ENCODE measurements at places on chromosomes 7 and 10.

GRCh38 chr10:96858706-96859050, 26.6 kb downstream of the LCOR start:
- no peak for DNase-seq

DNA sequence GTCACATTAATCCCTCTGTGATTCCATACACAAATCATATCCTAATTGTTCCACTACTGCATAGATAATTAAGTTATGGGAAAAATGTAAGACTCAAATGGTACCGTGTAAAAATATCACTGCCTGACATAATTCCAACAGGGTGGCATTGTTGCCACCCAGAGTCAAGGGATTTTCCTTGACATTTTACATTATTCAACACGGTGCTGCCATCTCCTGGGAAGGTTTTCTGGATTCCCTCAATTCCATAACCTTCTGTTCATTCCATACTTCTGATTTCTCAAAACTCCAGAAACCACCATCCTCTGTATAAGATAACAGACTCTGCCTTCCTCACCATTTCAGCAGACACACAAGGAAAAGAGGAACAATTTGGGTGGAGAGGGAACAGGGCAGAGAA, 495.9 kb downstream of the XPNPEP1 start:
- DNase-seq: no peak

DNA sequence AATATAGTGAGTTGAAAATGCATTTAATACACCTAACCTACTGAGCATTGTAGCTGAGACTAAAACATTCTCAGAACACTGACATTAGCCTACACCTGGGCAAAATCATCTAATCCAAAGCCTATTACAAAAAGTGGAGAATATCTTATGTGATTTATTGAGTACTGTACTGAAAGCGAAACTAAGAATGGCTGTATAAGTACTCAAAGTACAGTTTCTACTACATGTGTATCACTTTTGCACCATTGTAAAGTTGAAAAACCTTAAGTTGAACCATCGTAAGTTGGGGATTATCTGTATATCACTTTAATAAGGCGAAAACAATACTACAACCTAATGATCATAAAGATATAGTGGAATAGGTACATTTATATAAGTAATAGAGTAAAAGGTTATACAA, 45.4 kb upstream of the GRB10 start:
- no peak for DNase-seq

DNA sequence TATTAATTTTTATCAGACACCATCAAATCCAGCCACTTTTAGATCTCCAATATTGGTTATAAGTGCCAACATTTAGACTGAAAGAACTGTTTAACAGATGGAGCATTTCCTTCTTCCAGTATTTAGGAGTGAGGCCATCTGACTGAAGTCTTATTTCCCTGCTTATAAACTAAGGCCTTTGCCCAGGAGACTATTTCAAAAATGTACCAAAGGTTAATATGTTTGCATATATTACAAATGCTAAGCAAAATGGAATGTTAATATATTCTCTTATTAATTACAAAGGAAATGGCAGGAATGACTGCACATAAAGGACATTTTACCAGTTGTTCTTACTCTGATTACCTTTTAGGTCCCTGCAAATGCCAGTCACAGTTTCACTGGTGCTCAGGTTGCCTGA, 238.9 kb upstream of the PLXNA4 start:
- DNase-seq: no peak

DNA sequence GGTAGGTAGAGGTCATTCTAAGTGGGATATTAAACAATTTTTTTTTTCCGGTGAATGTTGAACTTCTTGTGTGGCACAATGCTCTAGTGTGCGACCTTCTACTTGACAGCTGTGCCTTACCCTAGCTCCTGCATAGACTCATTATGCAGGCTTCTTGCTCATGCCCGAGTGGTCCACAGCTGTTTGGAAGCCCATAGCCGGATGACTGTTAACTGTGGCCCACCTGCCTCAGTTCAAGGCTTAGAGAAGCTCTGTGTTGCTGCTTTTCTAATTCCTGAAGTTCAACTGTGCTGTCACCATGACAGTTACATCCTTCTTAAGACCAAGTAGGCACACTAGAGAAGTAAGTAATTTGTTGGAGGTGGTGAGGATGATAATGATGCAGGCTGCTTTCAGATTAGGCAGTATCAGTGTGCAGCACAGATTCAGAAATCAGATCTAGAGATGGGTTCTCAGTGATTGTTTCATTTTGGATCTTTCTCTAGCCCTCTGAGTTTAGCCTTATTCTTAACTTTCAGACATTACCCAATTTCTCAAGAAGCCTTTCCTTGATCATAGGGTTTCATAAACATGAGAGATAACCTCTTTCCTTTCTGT, 278.4 kb downstream of the PHF14 start:
- DNase-seq: no peak

DNA sequence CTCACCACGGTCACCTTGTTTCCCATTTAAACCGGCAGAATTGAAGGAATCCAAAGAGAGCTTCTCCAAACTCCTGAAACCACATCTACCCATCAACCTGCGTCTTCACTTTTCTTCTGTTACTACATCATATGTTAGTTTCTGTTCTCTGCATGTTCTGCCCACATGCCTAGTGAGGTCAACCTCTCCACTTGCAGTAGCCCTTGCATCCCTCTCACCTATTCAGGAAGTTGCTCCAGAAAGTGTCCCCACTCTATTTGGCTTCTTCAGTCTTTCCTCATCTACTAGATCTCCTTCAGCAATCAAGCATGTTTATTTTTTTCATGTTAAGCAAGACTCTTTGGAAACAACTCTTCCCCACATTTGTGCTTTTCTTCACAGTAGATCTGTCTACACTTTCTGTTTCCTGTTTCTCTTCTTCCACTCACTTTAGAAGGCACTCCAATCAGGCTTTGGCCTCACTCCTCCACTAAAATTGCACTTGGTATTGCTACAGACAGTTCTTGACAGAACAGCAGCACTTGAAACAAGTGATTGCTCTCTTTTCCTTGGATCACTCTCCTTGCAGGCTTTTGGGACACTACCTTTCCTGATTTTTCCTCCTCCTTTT, 7.5 kb downstream of the SAMD9L start:
- DNase-seq: no peak

- DNase-seq: no peak
Observed at GRCh38 chr10:36114141-36114540, 472.0 kb upstream of the FZD8 start.

All from activated CD8-positive, alpha-beta memory T cell treated with anti-CD3 and anti-CD28 coated beads for 1 hour (primary cell).